ENCODE measurements at places on chromosomes 7 and 10.

GRCh38 chr7:32670110-32671025 is 175.1 kb downstream of the AVL9 start:
- peak; percentile 15 for DNase-seq

DNA sequence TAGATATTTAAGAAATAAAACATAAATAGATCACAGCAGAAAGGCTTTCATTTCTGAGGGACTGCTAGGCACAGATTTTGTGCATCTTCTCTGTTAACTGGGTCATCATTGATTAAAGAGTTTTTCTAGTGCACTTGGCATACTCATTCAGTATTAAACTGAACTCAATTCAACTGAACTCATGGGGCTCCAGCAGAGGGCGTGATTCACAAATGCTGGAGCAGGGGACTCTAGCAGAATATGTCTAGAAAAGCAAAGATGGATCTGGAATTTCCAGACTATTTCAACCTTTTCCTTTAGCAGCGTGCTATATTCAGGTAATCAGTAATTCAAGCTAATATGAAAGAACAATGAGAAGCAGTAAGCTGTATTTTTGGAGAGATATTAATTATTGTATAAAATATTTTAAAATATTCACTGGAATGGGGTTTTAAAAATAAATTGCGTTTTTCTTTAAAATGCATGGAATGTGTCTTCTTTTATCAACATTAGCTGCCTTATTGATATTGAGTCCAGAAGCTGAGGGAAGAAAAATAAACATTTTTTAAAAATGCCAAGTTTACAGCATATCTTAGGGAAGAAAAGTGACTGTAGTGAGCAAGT is 296.8 kb upstream of the CACNA2D1 start:
- DNase-seq, result peak; percentile 1

- no peak for DNase-seq
Observed at GRCh38 chr7:981793-982510, 1.0 kb upstream of the CYP2W1 start.

DNA sequence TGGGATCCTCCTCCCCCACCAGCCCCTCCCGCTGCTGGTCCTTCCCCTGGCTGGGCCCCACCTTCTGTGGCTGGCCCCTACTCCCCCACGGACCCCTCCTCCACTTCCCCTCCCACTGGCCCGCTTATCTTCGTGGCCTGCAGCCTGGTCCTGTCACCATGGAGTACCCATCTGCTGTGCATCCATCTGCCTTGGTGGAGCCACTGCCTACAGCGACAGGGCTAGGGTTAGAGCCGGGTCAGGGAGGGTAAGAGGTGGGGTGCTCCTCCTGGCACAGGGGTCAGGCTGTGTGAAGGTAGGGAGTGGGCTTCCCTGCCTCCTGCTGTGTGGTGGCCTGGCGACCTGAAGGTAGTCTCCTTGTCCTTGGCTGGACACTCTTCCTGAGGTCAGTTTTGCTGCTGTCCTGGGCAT is 5.2 kb downstream of the ADCY1 start:
- DNase-seq, result no peak

GRCh38 chr10:124637746-124638145 is 106.4 kb downstream of the FAM53B start:
- DNase-seq, result no peak

DNA sequence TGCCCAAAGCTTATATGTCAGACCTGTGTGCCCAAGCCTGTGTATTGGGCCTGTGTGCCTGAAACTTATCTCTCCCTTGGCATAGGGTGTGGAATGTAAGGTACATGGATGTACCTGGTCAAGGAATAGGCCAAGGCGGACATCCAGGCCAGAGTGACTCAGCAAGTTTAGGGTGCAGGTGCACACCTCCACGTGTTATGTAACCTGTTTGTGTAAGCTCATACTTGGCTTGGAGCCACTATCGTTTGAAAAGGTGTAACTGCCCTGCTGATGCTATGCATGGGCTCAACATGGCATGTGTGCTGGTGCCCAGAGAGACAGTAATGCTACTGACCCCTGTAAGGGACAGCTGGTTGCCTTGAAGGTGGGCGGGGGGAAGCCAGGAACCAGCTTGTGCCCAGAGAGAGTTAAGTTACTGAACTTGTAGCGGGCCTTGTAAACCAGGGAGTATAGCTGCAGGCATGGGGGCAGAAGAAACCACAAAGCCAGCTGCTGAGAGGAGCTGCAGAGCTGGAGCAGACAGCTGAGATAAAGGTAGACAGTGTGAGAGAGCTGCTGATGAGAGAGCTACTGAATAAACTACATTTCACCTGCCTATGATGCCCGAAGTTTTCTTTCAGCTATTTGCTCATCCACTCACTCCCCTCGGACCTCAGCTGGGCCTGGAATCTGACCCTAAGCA is 656.4 kb upstream of the ZWINT start:
- DNase-seq, result no peak

DNA sequence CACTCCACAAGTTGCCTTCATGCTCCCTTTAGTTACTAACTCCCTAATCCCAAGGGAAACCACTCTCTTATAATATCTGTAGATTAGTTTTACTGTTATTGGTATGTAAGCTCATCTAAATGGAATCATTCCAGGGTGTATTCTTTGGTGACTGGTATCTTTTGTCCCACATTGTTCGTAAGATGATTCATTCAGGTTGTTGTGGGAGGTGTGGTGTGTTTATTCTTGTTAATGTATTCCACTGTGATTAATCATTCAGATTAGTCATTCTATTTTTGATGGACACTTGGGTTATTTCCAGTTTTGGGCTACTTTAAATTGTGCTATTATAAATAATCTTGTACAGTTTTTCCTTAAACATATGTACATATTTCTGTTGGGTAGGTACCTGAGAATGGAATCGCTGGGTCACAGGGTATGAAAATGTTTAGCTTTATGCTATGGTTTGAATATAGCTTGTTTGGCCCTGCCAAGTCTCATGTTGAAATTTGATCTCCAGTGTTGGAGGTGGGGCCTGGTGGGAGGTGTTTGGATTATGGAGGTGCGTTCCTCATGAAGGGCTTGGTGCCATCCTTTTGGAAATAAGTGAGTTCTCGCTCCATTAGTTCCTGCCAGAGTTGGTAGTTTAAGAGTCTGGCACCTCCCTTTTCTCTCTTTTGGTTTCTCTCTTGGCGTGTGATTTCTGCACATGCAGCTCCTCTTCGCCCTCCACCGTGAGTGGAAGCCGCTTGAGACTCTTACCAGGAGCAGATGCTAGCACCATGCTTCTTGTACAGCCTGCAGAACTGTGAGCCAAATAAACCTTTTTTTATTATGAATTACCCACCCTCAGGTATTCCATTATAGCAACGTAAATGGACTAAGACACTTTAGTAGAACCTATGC is 13.8 kb downstream of the BTRC start:
- no peak for DNase-seq

- DNase-seq, result no peak
Observed at GRCh38 chr7:98760201-98760651, 109.6 kb downstream of the TMEM130 start.

GRCh38 chr7:94001396-94001795 is 2.8 kb downstream of the BET1 start:
- DNase-seq, result no peak

- no peak for DNase-seq
Observed at GRCh38 chr10:29144126-29144525, 144.7 kb upstream of the LYZL1 start.

DNA sequence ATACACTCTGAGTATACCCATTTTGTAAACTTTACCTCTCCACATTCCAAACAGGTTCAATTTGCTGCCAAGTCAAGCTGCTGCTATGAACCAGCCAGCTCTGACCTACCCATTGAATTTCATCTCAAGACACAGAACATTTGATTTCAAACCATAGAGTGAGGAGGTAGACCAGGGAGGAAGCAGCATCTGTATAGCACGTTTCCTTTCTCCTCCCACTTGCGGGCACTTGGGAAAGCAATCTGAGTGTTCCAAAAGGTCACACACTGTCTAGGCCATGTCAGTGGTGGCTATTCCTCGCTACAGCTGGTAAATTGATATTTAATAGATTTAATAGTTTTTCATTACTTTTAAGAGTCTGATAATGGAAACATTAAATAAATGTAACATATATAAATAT is 147.8 kb upstream of the EEPD1 start:
- DNase-seq, result no peak

- no peak for DNase-seq
Observed at GRCh38 chr10:17527514-17528146, 73.2 kb upstream of the ST8SIA6 start.

- DNase-seq, result no peak
Observed at GRCh38 chr7:1245524-1246050, 12.9 kb downstream of the UNCX start.

GRCh38 chr7:97771576-97771975 is 39.7 kb downstream of the TAC1 start:
- no peak for DNase-seq

DNA sequence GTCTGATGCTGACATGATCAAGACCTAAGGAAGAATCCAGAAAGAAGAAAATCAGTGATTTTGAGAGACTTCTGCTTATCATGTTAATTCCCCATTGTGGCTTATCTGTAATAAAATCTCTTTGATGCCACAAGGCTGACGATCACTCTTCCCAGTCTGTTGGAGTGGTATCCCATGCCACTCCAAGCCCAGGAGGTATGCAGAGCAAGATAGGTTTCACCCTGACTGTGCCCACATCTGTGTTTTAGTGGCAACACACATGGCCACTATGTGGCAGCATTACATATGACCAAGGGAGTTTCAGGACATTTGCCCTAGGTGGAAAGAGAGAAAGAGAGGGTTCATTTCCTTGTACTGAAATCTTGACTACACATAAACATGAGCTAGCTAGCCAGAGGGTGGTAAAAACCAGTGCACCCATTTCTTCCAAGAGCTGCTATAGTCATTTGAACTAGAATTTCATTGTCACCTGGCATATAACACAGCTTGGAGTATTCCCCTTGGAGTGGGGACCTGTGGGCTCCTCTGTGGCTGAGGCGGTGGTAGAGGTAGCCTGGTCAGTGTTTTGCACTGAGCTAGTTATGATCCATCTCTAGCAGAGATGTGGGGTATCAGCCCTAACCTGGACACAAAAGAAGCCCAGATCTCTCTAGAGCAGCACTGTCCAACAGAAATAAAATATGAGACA is 20.8 kb downstream of the LAMB4 start:
- DNase-seq, result no peak
